ENCODE measurements at places on chromosomes 7 and 10.

DNA sequence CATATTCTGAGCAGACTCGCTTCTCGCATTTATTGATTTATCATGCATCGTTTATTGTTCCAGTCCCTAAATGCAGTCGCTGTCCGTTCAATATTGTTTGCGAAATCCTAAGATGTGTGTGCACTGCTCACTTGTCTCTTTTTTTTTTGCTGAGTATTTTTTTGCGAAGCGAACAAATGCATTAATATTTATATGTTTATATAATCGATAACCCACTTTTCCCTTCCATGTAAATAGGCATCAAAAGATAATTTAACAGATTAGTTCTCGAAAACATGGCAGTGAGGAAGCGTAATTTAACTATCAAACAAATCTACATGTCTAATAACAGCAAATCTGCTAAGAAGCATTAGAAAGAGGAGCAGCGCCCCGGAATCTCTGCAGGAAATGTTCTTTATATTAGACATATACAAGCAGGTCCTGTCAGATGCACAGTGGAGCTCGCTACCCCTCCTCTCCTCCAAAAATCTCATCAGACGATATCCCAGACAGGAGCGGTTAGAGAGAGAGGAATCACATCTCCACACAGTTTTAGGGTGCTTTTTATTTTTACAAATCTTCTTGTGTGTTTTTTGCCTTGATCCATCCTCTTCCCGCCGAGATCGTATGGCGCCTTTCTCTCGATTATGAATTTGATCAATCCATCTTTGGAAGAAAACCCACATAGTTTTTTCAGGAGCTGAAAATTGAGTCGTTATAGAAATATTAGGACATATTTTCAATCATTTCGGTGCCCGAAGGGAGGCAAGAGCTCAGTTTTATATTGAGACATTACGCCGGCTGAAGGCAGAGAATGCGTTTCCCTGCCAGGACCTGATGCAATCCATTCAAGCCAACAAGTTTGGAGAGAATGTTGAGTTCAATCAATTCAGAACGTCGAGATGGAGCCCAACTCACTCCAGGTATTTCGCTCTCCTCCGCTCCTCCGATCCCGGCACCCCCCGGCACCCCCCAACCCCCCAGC, at the start of gene ARID5B:
Gene ARID5B (plus strand): TSS at position 871 of the 964 bp plus-strand sequence. CDS start 11 bp downstream, at position 882.
- peak; percentile 51 for DNase-seq

GRCh38 chr10:81216949-81217348, 658.0 kb upstream of the NRG3 start:
- DNase-seq, result no peak

- DNase-seq, result no peak
Measured at GRCh38 chr7:28369523-28369922, 42.8 kb upstream of the CREB5 start.

DNA sequence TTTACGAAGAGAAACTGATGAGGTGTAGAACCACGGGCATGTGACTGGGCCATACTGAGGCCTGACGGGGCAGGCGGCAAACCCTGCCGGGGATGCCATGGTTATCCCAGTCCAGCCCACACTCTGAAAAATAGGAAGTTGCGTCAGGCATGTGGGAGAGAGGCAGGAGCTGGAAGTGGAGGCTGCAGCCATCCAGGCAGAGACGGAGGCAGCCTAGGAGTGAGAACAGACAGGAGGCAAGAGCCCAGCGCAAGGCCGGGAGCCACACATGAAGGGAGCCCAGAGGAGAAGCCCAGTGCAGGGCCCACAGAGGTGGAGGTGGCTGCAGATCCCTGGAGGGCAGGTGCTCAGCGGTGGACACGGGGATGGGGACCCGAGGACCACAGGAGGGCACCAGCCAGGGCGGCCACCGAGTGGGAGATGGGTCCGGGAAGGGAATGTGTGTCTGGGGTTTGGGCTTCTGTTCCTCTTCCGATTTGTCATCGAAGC, 175.2 kb upstream of the PPP2R2D start:
- DNase-seq, result no peak

DNA sequence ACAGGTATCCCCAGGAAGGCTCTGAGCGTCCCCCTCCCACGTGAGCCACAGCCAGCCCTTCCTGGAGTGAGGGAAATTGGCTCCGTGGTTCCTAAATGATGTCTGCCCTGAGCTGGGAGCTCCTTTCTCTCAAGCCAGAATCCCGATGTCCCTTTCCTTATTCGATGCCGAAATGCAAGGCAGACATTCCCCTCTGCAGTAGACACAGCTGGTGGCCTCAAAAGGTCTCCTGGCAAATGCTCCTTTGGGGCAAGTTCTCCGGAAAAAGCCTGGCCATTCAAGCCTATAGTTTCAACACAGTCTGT, 98.9 kb downstream of the HIP1 start:
- DNase-seq, result no peak

DNA sequence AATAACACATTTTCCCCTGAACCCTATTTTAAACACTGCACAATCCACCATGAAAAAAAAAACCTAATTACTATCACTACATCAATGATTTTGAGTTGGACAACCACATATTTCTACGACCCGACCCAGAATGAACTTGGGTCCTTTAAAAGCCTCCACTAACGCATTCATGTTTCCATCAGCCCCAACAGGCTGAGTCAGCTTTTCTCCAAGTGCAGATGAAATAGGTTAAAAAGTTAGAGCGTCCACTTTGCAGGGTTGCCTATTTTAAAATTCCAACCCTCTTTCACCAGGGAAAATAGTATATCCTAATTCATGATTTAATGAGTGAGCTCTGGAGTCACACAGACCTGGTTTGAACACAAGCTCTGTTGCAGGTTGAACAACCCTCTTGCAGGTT, 501.0 kb upstream of the SORCS1 start:
- DNase-seq, result no peak

DNA sequence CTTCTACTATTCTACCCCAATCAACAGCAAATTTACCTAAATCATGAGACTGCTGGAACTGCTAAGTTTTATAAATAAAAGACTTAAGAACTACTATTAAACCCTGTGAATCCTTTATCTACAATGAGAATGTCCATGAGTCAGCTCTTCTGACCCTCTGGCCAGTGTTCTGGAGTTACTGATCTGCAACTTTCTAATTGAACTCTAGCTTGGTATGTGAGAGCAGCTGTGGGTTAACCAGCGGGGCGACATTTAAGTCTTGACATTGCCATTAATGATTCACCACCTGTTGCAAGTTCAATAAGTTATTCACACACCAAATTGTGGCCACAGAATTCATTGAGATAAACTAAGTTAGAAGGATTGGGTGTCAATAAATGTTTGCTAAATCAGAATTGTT, 359.8 kb downstream of the PCDH15 start:
- no peak for DNase-seq

GRCh38 chr10:77506517-77507200, 130.9 kb downstream of the KCNMA1 start:
- DNase-seq, result no peak
